Peyer's patch (tissue), 4 donors: ENCODE measurements at places on chromosomes 13 and 19.

DNA sequence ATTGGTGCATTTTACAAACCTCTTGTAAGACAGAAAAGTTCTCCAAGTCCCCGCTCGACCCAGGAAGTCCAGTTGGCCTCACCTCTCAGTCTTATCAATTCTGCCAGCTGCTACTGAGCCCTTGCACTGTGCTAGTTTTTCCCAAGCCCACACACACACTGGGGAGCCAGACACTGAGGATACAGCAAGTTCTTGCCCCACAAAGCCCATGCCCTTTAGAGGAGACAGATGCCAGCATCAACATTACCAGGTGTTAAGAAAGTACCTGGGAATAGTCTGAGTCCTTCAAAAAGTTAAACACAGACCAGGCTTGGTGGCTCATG is 175.0 kb downstream of the PTPRS start:
- no peak for DNase-seq

GRCh38 chr19:41309180-41310032 is 566 bp upstream of the CCDC97 start:
- no peak for DNase-seq

- DNase-seq = no peak
Measured at GRCh38 chr19:831407-832369, 4.1 kb downstream of the AZU1 start.

GRCh38 chr13:49733181-49733951 is 42.1 kb upstream of the EBPL start:
- no peak for DNase-seq

GRCh38 chr13:94947965-94948371 is 235.6 kb upstream of the SOX21 start:
- no peak for DNase-seq

DNA sequence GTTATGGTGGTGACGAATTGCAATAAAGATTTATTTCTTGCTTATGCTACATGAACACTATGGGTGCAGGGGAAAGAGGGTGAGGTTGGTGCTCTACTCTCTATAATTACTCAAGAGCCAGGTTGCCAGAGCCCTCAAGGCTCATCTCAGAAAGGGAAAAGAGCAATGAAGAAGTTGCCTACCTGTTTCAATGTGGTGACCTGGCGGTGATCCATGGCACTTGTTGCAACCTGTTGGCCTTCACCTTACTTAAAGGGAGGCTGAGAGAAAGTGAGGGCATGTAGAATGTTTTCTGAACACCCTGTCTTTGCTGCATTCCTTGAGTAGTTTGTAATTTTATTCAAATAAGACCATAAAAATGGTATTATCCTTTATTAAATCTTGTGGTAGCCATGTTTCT is 394.4 kb downstream of the GPC6 start:
- DNase-seq = no peak

DNA sequence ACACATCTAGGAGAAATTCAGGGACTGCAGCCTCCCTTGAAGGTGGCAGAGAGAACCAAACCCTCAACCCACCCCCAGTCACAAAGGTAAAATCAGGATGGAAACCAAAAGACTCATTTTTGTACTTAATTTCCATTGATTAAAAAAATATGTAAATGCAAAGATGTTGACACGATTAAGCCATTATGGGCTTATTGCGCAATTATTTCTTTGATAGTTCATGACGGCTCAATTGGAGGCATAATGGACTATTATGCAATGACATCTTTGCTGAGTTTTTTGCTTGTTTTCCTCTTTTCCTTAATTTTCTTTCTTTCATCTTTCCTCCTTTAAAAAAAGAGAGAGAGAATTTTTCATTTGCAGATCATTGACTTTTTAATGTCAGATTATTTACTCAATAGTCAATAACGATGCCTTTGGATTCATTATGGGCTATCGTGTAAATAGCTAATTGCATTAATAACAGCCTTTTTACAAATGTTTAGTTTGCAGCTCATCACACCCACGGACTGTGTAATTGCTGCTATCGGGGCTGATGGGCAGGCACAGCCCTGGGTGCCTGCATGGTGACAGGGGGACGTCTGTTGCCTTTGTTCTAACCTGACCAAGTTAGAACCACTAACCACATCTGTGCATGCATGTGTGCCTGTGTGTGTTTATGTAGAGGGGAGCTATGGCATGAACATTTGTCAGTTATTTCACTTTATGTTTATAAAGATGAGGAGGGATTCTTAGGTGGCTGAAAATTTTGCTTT is 482.4 kb upstream of the TSHZ3 start:
- DNase-seq = no peak

- no peak for DNase-seq
Measured at GRCh38 chr19:39425744-39426143, 10.0 kb downstream of the RPS16 start.

DNA sequence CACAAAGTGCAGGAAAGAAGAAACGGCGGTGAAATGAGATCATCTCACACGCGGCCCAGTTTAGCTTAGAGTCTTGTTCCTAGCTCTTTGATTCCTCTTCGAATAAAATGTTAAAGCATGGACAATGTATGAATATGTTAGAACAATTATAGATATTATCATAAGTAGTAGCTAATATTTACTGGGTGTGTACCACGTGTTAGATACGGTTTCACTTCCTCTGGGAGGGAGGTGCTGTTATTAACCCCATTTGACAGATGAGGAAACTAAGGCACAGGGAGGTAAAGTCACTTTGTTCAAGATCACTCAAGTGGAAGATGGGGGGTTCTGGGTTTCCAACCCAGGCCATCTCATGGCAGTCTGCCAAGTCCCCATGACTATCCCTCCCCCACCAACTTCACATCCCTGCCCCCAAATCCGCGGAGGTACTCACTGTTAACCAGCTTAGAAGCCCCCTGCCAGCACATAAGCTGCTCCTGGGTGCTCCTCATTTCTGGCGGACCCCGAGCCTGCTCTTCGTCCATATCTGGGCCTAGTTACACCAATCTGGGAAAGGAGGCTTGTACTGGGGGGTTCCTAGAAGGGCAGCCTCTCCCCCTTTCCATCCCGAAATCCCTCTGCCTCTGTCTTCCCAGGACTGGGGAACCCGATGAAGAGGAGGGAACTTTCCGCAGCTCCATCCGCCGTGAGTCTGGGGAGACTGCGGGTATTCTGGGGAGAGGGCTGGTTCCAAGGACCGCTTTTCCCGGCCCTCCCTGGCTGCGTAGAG is 1.0 kb upstream of the FXYD7 start:
- no peak for DNase-seq

- no peak for DNase-seq
Measured at GRCh38 chr13:70720386-70720785, 612.1 kb upstream of the KLHL1 start.
